A172 (cell line): ENCODE measurements at places on chromosomes 12 and 14. TPM values are rescaled to one million over a fixed set of nuclear protein-coding genes. Genes with fewer than 3 reads are reported as not detected.

Gene GNG2
- 3.8 and 8.5 TPM in 2 replicates for total RNA-seq

Gene HOXC9
- total RNA-seq: 6.3 and 11.0 TPM in 2 replicates

Gene C14orf39
- total RNA-seq: not detected in 2 replicates

Gene MMAB
- 51.2 and 52.0 TPM in 2 replicates for total RNA-seq

Gene MEG3
- total RNA-seq: not detected in 2 replicates
